Stimulated activated CD4-positive, alpha-beta T cell treated with anti-CD3 and anti-CD28 coated beads, Interleukin-1b, Interleukin-23, amount 100 ng/mL, for 24 hours (primary cell): ENCODE measurements at places on chromosomes 1 and 21.

- DNase-seq: no peak
These were observed 42.9 kb upstream of the PRKACB start for GRCh38 chr1:84101204-84101603.

DNA sequence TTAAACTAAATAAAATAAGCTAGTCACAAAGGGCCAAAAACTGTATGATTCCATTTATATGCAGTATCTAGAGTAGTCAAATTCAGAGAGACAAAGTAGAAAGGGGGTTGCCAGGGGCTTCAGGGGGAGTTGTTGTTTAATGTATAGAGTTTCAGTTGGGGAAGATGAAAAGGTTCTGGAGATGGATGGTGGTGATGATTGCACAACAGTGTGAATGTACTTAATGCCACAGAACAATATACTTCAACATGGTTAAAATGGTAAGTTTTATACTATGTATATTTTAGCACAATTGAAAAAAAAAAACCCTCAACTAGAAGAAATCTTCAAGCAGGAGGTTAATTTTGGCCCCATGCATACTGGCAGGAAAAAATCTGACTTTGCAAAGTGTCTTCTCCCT is 24.3 kb downstream of the VAV3 start:
- DNase-seq: no peak

DNA sequence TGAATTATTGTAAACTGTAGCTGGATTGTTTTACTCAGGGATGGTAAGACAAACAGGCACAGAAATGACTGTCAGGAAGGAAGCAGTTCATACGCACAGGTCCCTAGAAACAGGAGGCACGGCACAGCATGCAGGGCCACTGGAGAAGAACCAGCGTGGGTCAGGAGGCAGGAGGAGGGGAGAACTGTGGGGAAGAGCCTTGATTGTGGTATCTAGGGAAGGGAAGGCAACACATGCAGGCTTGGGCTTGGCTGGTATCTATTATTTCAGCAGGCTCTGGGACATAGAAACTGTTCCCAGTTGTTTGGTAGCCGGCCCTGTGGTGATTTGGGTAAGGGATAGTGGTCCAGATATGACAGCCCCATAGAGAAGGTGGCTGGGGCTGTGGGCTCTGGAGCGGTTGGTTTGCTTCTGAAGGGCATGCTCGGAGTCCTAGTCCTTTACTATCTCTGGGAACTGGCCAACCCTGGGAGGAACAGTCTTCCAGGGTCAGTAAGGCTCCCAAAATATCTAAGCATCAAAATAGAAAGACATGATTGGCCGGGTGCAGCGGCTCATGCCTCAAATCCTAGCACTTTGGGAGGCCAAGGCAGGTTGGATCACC is 43.1 kb upstream of the CCSAP start:
- no peak for DNase-seq

GRCh38 chr1:4207183-4207582 is 307.1 kb upstream of the C1orf174 start:
- no peak for DNase-seq

- no peak for DNase-seq
These were observed 37.9 kb upstream of the ZBTB40 start for GRCh38 chr1:22413799-22414198.

DNA sequence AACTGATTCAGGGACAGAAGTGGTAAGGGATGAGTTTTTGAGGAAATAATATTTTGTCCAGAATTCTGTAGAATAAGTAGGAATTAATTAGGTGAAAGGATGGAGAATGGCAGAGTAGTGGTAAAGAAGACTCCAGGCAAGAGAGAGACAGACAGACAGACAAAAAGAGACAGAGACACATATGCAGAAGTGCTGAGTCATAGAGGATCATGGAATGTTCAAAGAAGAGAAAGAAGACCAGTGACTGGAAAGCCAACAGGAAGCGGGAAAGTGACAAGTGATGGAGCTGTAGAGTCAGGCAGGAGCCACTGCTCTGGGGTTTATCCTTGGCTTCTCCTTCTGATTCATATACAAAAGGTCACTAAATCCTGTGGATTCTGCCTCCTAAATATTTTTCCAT is 85.9 kb downstream of the UROD start:
- DNase-seq: no peak

GRCh38 chr1:200228486-200228885 is 181.3 kb downstream of the ZNF281 start:
- DNase-seq: no peak

- DNase-seq: no peak
These were observed 17.4 kb downstream of the C1QB start for GRCh38 chr1:22670352-22670975.

- no peak for DNase-seq
These were observed 10.0 kb downstream of the PCSK9 start for GRCh38 chr1:55049271-55049913.

- DNase-seq: no peak
These were observed 87.8 kb downstream of the SLC16A1 start for GRCh38 chr1:112868191-112868590.

GRCh38 chr1:157696966-157697628 is 3.5 kb downstream of the FCRL3 start:
- no peak for DNase-seq

- no peak for DNase-seq
These were observed 23.4 kb downstream of the TTC39A start for GRCh38 chr1:51306950-51307349.
